ENCODE measurements at places on chromosomes 16 and 17.

DNA sequence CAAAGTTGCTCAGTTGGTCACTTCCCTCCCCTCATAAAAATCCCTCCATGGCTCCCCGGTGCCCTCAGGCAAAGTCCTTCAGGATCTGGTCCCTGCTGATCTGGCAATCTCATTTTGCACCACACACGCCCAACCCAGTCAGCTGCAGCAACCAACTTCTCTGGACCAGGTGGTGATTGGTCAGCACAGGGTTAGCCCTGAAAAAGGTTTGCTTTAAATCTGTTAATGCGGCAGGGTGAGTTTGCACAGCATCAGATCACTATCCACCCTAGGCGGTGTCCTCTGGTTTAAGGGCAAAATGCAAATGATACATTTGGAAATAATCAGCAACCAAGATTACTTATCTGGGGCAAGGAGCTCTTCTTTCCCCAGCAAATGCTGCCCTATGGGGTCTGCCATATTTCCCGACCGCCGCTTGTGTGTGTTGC lies 42.9 kb upstream of the TNRC6C start:
- peak; percentile 22 for DNase-seq

- no peak for DNase-seq
Observed at GRCh38 chr16:73764321-73764720, 532.3 kb upstream of the PSMD7 start.

DNA sequence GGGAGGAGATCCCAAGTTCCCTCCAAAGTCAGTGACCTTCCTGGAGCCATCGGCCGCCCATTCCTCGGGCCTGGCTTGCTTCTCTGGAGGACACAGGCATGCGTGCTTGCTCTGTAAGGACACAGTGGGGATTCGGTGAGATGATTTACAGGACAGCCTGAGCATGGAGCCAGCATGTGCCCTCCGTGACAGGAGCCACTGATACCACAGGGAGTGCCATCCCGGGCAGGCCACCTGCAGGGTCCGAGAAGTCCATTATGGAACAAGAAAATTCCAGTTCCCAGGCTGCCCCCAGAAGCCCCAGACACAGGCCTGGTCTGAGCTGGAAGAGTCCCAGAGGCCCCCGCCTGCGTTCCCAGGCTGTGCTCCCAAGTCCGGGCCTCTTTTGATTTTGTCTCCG lies 47.9 kb downstream of the FOXL1 start:
- no peak for DNase-seq

DNA sequence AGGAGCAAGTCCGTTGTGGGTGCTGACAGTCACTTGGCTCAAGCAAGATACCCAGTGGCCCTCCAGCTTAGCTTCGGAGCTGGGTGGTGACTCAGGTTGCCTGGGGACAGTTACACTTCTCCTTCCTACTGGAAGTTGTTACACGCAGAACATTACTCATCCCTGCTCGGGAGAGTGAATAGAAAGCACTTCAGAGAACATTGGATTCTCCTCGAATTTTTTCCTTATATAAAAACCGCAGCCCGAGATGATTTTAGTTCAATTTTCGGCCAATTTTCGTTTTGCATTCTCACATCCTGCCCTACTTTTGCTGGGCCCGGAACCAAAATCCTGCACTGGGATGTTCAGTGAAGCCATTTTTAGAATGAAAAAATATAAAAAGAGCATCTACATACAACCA lies 99.7 kb downstream of the ELAC2 start:
- no peak for DNase-seq

DNA sequence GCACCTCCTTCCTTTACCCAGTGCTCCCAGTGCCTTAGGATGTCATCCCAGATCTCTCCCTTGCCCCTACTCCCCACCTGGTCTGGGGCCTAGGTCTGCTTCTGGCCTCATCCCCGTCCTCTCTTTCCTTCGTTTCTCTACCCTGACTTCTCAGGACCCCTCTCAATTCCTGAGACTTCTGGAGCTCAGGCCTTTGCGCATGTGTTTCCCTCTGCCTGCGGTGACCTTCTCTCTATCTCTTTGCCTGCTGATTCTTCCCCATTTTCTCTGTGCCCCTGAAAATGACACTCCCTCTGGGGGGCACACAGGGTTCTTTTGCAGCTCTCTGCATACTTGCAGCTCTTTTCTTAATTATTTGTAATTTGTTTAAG lies 13.5 kb downstream of the ADORA2B start:
- DNase-seq = no peak

GRCh38 chr17:9331279-9332131 lies 244.1 kb downstream of the STX8 start:
- no peak for DNase-seq

DNA sequence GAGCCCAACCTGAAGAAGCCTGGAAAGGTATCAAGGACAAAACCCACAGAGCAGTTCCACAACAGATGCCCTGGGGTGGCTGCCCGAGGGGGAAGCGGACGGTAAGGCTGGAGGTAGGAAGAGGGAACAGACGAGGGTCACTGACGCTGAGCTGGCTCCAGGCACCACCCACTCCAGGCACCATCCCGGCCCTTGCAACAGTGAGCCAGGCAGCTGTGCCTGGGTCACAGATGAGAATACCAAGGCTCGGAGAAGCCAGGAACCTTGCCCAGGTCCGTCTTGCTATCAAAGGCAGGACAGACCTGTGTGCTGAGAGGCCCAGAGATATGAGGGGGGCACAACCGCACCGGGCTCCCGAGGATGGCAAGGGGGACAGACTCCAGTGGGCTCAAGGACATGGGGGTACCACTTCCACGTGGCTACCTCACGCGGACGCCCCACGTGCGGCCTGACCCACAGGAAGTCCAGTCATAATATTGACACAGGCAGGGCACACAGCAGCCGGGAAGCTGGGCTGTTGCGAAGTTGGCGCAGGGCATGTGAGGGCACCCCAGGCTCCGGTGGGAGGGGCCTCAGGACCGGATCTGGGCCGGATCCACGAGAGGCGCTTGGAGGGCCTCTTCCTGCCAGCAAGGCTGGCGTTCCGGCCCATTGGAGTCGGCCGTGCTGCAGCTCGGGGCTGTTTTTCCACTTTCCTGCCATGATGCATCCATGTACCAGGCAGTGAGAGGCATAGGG lies 29.9 kb downstream of the PEMT start:
- DNase-seq = peak; percentile 92
